Hematopoietic multipotent progenitor cell treated with erythropoietin and hydrocortisone succinate and interleukin-3 and kit ligand, for 6 days (in vitro differentiated cells): ENCODE measurements at places on chromosomes 2 and 18.
A peak's percentile ranks its signal among the peaks of the same experiment; 100 is the strongest.

- peak; percentile 9 for DNase-seq
These were observed 426.9 kb downstream of the CDH2 start for GRCh38 chr18:27750014-27750413.

DNA sequence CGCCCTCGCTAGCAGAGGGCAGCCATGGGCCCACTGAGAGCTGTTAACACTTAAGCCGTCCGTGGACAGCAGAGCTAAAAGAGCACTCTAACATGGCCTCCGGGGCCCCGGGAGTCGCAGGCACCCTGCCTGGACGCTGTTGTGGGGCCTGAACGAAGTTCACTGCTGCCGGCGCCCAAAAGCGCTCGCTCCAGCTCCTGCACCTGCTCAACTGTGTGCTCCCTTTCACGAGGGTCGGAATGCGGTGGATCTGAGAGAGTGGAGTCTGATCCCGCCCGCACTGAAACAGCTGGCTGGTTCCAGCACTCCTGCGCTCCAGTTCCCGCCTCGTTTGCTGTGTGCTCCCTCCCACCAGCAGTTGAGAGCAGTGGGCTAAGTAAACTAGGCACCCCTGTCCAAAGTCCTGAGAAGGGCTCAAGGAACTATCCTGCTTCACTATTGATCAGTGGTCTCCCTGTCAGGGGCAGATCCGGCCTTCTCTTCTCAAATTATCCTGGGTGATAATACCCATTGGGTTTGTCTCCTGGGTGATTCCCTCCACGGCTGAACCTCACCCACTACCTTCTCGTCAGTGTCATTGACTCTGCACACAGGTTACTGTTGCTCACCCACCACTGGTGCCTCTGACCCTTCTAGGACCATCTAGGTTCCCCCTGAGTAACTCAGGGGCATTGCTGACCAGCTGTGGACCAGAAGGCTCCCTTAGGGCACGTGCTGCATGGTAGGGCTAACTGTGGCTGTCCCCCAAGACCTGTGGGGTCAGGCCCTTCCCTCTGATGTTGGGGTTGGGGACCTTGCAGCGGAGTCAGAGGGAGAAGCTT, 23.5 kb downstream of the B3GNT7 start:
- DNase-seq = no peak

DNA sequence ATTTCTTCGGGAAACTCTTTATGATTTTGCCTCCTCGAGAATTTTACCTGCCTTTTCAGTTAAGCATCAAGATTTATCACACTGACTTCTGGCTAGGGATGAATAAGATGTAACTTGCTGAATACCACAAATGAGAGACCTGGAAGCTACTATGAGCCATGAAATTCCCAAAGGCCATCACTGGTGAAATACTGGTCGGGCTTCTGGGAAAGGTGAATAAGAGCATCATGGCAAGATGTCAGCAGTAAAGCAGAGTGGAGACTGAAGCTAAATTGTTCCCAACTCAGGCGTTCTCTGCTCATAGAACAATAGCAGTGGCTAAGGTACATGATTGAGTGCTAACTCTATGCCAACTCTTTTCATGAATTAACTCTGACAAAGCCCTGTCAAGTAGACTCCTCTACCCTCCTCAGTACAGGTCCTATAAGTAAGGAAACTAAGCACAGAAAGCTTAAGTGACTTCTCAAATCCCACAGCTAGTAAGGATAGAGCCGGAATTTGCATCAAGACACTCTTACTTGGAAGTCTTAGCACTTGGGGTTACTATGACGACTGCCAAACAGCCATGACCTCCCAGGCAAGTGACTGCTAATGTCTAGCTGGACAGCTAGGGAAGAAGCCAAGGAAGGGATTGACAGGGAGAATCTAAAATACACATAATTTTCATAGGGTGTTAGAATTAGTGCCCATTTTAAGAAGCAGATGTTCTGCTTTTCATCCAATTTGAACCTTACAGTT, 22.7 kb upstream of the DSC3 start:
- no peak for DNase-seq

GRCh38 chr18:42549596-42549995, 565.9 kb downstream of the RIT2 start:
- DNase-seq = no peak

DNA sequence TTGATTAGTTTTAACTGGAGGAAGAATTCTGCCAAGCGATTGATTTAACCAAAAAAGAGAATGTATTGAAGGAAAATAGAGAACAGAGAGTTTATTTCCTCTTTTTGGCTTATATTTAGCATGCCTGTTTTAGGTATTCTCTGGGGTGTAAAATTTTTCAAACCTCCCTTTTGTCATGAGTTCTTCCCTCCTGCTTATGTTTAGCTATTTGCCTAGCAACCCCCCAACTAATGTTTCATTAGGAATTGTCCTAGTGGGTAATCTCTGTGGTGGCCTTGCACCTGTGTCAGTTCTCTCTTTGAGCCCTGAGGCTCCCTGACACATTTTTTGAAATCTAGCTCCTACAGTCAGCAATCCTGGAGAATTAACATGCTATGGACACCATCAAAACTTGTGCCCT, 12.5 kb upstream of the REG1B start:
- no peak for DNase-seq

DNA sequence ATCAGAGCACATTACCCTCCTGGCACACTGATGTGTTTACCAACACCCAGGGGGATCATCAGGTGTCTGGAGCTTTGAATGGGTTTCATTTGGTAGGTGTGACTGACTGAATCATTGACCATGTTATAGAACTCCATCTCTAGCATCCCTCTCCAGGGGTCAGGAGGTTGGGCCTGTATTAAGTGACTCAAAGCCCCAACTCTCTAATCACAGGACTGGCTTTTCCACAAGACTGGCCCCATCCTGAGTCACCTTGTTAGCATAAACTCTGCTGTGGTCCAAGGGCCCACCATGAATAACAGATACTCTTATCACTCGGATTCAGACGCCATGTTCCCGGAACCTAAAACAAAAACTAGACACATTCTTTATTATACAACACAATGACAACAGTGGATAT, 125.9 kb upstream of the NDUFV2 start:
- no peak for DNase-seq

DNA sequence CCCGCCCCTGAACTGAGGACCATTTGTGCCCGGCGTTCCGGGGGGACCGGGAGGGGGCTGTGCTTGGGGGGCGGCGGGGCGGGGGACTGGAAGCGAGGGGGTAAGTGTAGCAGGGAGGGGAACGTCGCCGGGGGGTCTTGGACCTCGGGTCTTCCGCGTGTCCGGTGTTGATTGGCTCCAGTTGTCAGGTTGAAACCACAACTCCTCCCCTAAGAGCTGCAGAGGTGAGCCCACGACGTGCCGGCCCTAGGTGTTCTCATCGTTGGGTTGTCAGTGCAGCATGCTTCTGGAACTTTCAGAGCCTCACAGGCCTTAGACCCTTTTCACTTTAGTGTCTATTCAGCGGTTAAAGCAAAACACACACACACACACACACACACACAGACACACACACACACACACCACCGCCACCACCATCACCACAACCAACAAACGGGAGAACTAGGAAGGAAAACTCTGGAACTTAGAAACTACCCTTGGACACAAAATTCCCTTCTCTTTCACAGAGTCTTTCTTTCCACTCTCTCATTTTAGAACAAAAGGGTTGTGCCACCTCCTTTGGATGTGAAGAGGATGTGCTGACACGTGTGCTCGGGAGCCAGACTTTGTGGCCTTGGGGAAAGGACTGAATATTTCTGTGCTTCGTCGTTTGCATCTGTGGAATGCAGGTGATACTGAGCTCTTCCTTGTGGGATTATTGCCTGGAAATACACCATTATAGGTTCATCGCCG, 6.7 kb upstream of the DLX2 start:
- DNase-seq = no peak

DNA sequence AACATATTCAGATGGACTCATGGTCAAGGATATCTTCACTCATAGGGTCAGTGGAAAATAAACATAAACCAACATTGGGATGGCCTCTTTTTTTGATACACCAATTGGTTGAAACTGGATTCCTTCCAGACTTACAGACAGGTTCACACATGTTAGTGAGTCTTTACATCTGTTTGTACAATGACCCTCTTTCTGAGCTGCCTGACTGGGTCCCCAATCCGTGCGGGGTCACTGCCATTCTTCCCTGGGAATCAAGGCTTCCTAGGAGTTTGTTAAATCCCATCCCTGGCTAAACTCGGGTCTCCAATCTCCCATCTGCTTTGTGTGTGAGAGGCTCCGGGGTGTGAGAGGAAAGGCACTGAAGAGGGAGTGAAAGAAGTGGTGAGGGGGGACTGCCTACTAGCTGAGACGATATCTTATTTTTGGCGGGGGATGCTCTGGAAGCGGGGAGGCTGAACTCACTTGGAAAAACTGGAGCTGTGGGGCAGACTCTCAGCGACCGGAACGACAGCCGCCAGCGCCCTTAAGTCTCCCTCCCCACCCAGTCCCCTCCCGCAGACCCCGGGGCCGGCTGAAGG, 487 bp downstream of the STARD6 start:
- no peak for DNase-seq
